CD4-positive, alpha-beta memory T cell (primary cell): ENCODE measurements at places on chromosomes 1 and 21. TPM values are rescaled to one million over a fixed set of nuclear protein-coding genes. Genes with fewer than 3 reads are reported as not detected.

DNA sequence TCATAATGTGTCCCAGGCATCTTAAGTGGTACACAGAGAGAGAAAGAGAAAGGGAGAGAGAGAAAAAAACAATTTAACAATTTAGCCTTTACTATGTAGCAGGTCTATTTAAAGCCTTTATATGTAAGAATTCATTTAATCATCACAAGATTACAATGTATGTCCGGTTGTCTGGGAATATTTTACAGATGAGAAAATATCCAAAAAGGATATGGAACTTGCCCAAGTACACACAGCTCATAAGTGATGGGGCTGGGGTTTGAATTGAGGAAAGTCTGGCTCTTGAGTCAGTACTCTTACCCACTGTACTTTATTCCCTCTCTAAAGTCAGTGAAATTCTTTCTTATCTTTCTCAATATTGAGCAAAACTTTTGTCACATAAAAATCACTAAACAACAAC lies 104.6 kb downstream of the LYPLAL1 start:
- no peak for DNase-seq
- no peak overlapping the region for H3K27ac ChIP-seq
- H3K36me3 ChIP-seq: no peaks in the 10 kb centered on the region
- H3K27me3 ChIP-seq: no peaks in the 10 kb centered on the region
- no peak overlapping the region for H3K4me3 ChIP-seq

The CRYAA gene
- not detected for total RNA-seq

The ITPKB gene
- 156 TPM for total RNA-seq

DNA sequence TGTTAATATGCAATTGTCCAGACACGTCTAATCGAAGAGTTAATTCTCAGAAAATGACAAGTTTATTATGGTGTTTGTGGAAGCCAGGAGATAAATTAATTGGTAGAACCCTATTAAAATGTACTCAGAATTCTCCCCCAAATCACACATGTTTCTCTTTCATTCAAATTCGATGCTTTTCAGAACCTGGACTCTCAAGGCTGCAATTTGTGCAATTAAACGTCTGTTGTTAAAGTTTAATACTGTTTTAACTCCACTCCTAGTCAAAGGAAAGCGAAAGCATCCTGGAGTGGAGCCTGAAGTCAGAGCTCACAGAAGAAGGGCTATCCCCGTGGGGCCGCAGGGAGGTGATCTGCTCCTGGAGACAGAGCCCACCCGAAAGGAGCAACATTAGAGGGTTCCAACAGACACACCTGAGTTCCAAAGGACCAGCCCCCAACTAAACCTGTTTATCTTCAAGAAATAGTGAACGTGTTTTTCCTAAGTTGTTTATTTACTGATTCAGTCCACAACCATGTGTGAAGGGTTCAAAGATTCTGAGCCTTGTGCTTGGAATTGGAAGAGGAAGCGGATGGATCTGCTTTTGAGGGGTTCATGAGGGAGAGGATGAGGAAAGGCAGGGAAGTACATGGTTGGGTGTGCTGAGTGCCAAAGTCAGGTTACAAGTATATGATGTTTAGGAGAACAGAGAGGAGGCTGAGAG lies 68.0 kb upstream of the AKT3 start:
- DNase-seq: no peak
- peak overlapping the region; percentile 45 for H3K4me3 ChIP-seq
- H3K4me1 ChIP-seq: peaks cover 17% of the 10 kb centered on the region
- H3K36me3 ChIP-seq: no peaks in the 10 kb centered on the region
- no peak overlapping the region for H3K27ac ChIP-seq

The PTGFR gene
- not detected for total RNA-seq
